SHP77 treated with DMSO at 0.1 percent for 48 hours (cell line): ENCODE measurements at places on chromosomes 4 and X.

GRCh38 chrX:153646620-153647373 is at the start of gene DUSP9:
Gene DUSP9 (plus strand): TSS chrX:153647203. CDS start chrX:153647954, 751 bp downstream.
- DNase-seq: no peak

DNA sequence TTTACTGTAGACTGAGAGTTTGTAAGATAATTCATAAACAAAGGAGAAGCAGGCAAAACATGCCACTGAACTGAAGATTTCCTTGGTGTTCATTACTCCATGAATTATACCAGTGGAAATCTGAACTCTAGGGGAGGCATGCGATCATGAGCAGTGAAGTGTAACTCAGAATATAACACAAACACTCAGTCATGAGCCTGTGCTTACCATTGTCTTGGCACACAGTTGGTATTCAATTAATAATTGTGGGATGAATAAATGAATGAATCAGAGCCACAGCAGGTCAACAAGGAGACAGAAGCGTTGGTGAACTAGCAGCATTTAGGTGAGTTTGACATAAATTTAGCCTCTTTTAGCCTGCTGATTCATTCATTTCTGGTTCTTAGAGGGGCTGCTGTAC is 263.5 kb upstream of the DKK2 start:
- no peak for DNase-seq

DNA sequence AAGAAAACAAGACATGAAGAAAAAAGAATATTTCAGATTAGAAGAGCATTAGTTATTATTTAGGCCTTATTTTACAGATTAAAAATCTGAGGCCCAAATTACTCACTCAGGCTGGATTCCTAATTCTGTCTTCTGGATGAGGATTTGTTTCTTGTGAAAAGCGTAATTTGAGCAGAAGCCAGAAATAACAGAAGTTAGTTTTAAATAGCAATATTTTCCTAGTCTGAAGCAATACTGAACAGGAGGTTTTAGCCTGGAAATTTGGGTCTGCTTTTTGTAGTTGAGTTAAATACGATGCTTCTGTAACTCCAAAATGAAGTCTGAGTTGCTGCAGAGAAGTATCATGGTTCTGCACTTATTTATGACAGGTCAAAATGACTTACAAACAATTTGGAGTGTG is 124.9 kb downstream of the RTL3 start:
- DNase-seq: no peak

- DNase-seq: no peak
Observed at GRCh38 chrX:106899841-106900240, 3.3 kb downstream of the RIPPLY1 start.

- DNase-seq: no peak
Observed at GRCh38 chr4:83022724-83023450, 12.1 kb upstream of the COPS4 start.

DNA sequence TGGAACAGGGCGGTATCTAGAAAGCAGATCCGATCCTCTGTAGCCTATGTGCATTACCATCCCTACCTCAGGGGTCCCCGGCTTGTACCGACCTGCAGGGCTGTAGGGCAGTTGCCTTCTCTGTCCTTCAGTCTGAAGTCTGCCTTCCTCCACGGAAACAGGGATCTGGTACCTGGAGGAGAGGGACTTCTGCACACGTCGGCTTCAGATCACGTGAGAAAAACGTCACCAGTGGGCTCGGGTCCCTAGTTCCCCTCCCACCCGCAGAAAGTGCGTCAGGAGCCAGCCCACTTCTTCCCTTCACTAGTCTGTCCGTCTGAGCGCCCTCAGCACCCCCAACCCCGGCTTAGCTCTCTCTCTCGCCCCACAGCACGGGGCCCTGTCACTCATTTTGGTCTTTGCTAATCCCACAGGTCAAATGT is at the start of gene TCEAL5:
TSS of gene TCEAL5 (minus strand) at position 170 of the 422 bp plus-strand sequence. CDS start 2,187 bp downstream, outside the sequence.
- DNase-seq: no peak

- no peak for DNase-seq
Observed at GRCh38 chrX:9403374-9403773, 61.5 kb upstream of the TBL1X start.

GRCh38 chr4:11900359-11900758 is 471.7 kb upstream of the HS3ST1 start:
- DNase-seq: no peak

DNA sequence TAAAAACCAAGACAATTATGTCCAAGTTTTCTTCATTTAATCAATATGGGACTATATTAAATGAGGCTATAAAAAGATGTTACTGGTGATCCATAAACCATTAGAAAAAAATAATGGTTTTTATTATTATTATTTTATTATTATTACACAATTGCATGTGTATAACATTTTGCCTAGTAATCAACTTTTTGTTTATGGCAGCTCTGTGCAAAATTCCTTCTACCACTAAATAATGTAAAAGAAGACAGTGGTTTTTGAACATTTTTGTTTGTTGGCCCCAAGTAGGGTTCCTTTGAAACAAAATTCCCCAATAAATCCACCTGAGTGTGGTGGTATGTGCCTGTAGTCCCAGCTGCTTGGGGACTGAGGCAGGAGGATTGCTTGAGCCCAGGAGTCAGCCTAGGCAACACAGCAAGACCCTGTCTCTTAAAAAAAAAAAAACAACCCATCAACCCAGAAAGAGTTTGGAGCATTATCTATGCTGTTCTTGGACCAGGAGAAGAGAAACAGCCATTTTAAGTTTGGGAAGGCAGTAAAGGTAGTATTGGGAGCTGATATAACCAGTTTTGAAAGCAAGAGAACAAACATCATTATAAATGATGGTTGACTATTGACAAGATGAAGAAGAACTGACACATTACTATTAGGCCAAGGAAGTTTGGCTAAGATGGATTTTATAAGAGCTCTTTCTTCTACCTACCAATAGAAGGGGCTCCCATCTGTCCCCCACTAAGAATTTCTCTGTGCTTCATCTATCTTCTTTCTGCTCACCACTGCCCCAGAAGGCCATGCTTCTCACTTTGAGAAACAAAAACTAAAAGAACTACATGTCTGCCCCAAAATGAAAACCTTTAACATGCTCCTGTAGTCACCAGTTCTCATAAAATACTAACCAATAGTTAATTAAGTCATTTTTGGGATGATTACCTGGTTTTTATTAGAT is 2.2 kb downstream of the TMEM156 start:
- DNase-seq: no peak

DNA sequence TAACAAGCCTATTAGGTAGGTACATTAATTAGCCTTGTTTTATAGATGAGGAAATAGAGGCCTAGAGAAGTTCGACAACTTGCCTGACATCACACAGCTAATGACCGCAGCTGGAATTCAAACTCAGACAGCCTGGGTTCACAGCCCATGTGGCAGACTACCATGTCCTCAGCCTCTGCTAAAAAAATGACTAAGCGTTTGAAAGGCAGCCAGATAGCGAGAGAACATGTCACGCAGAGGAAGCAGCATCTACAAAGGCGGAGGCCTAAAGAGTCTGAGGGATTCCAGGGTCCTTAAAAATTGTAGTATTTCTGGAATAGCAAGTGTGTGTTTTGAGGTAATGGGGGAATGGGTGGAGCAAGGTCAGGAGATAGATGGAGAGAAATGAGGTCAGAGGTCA is 33.2 kb upstream of the BMP15 start:
- DNase-seq: no peak

GRCh38 chrX:86133761-86134160 is 14.5 kb upstream of the DACH2 start:
- DNase-seq: no peak

- no peak for DNase-seq
Observed at GRCh38 chr4:94378047-94378446, 35.4 kb upstream of the HPGDS start.
